Progenitor cell of endocrine pancreas (in vitro differentiated cells): ENCODE measurements at places on chromosomes 7 and 10.

GRCh38 chr7:69192134-69192533 is 406.1 kb upstream of the AUTS2 start:
- DNase-seq: no peak

GRCh38 chr7:6346581-6346980 is 74.2 kb upstream of the CYTH3 start:
- DNase-seq: no peak

- DNase-seq: no peak
Measured at GRCh38 chr10:69938541-69938991, 114.1 kb upstream of the MACROH2A2 start.

- no peak for DNase-seq
Measured at GRCh38 chr10:34016576-34016975, 682.1 kb upstream of the NRP1 start.

DNA sequence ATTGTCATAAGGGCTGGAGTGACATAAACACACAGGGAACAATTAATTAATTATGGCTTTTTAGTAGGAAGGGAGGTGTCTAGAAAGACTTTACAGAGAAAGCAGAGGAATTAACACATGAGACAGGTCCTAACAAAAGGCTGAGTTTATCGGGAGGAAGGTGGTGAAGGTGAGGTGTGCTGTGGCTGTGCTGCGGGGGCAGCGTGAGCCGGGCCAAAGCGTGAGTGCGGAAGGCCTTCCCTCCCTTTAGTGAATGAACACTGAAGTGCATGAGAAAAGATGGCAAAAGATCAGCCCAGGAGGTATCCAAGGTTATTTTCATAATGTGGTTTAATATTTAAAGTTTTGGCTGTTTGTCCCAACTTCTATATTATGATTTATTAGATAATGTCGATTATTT is 243.4 kb upstream of the PLXNA4 start:
- no peak for DNase-seq

GRCh38 chr10:15719049-15719898 is 448 bp downstream of the ITGA8 start:
- DNase-seq: peak; percentile 34

GRCh38 chr10:92419740-92420545 is 129.0 kb downstream of the MARCHF5 start:
- no peak for DNase-seq

DNA sequence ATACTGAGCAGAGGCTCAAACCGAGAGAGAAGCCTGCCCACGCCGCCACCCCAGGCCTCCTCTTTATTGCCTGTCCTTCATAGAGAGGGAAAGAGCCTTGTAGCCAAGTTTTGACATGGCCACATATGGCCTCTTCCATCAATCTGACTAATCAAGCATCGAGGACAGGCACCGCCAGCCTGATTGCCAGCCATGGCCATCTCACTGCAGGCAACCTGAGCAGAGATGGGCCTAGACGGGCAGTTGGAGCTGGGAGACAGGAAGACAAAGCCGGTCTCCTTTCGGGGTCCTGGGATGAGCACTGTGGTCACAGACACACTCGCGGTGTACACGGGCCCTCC is 67.2 kb downstream of the EBF3 start:
- no peak for DNase-seq

GRCh38 chr10:119693262-119693957 is 32.4 kb upstream of the INPP5F start:
- no peak for DNase-seq
